ENCODE measurements at places on chromosomes 2 and 18.

- DNase-seq: no peak
These were observed 13.8 kb downstream of the HS1BP3 start for GRCh38 chr2:20637147-20637546.

DNA sequence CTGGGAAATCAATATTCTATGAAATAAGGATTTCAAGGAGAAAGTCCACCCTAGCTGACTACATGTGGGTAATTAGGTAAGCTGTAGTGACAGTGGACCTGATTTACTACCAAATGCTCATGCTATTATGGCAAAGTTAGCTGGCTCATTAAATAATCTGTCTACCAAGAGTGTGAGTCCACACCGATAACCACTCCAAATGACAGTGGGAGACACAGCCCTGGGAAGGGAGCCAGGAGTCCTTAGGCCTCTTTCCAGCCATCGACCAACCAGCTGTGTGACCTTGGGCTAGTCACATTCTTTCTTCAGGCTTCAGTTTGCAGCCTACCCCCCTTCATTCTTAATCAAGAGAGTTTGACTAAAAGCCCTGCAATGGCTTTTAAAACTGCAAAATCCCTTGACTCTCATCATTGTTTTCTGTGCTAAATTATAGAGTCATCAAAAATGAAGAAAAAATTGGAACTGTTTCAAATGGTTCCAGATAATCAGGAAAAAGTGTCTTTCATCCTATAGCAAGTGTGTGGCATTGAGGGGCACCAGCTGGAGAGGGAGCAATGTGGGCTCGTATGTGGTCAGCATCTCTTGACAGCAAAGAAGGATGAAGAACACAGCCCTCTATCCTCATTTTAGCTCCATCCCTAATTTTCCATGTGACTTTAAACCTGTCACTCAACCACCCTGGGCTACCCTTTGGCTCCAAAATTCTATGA lies 45.6 kb upstream of the SLC14A2 start:
- no peak for DNase-seq

DNA sequence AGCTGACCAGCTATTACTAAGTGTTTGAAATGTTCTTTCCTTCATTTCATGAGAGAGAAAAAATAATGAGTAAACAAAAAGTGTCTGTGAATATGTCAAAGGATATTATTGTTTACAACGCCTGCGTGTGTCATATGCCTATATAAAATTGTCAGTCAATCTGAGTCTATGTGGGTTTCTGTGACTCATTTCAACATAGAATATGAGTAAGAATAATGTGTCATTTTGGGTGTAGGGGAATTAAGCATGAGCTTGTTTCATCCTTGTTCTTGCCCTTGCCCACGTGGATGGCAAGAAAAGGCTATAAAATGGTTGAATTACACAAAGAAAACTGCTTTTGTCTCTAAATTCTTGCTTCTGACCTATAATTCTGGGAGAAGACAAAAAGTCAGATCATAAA lies 466.0 kb downstream of the PTH2R start:
- no peak for DNase-seq

DNA sequence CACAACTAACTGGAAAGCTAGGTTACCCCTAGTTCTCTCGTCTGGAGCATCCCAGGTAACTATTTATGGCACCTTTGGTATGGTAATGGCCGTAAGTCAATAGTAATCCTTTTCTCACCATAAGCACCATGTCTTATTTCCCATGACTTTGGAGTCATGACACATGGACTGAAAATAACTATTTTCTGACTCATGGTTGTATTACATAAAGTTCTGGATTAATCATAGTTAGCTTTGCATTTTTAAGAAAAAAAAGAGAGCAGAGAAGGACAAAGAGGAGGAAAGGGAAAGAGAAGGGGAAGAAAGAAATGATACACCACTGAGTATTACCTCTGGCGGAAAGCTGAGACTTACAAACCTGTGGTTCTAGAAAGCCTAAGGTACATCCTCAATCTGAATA lies 99.3 kb downstream of the BIN1 start:
- DNase-seq: no peak

DNA sequence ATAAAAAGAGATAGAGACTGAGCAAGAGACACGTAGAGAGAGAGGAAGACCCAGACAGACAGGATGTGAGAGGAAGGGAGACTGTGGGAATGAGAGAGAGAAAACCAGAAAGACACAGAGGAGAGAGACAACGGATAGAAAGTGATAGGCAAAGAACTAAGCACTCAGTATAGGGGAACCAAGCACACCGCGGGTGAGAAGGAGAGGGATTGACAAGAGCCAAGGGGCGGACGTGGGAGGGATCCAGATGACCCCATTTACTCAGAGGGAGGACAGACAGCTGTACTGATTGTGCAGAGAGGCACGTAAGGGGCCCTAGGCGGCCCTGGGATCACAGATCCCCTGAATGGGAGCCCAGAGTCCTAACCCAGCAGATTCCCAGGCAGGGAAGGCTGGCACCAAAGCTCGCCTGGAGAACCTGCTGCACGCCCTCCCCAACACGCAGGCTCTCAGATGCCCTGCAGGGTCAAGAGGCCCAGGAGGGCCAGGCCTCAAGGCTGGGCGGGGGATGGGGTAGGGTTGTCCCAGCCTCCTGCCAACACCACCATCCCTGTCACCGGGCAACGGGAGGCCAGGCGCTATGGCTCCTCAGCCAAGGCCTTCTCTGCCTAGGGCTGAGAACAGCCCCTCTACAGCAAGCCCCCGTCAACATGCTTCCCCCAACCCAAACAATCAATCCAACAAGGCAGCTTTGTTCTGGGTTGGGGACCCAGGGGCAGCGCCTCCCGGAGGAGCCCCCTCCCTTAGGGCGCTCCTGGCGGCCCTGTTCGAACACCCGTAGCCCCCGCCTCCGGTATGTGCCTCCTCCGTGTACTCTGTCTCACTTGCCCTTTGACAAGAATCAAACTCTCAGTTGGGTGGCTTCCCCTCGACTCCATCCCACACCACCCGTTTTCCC lies 579 bp downstream of the LOXL3 start:
- DNase-seq: no peak

- DNase-seq: no peak
These were observed 27.5 kb upstream of the FAM124B start for GRCh38 chr2:224429441-224429810.

- no peak for DNase-seq
These were observed 5.9 kb upstream of the USP40 start for GRCh38 chr2:233572468-233572867.

- DNase-seq: no peak
These were observed 81.6 kb downstream of the AOX1 start for GRCh38 chr2:200667413-200667812.

GRCh38 chr18:61844726-61845125 lies 48.1 kb downstream of the RNF152 start:
- DNase-seq: no peak

DNA sequence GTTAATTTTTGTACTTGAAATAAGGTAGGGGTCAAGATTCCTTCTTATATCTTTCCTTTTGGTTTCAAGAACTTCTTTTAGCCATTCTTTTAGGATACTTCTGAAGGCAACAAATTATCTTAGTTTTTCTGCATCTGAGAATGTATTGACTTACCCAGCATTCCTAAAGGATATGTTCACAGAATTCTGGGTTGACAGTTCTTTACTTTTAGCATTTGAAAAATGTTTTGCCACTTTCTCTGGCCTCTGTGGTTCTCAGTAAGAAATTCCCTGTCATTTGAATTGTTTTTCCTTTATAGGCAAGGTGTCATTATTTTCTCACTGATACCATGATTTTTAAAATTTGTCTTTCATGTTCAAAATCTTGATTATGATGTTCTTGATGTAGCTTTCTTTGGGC lies 162.4 kb downstream of the GALNT1 start:
- no peak for DNase-seq

DNA sequence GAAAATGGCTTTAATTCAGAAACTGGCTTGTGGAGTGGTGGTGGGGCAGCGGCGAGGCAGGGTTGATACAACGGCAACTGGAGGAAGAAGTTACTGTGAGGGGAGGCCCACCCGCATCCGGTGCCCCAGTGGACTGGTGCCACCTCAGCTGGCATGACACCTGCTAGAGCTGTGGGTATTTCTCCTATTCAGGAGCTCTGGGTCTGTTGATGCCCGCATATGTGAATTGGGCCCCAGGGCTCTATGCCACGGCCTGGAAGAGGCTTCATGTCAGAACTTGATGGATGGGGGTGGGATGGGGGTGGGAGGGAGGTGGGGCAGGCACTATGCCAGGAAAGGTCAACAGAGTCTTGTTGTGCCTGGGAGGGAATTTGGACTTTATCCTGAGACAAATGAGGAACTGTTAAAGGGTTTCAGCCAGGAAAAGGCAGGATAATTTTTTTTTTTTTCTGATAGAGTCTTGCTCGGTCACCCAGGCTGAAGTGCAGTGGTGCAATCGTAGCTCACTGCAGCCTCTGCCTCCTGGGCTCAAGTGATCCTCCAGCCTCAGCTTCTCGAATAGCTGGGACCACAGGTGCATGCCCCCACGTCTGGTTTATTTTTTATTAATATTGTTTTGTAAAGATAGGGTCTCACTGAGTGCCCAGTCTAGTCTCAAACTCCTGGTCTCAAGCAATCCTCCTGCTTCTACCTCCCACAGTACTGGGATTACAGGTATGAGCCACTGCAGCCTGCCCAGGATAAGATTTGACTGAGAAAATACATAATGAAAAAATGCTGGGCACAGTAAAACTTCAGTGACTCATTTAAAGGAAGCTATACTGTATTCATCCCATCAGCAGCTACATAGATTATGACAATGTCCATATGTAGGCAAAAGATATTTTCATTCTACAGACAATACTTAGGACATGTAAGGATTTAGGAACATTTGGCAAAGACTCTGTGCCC lies 52.6 kb downstream of the SH2D6 start:
- no peak for DNase-seq

DNA sequence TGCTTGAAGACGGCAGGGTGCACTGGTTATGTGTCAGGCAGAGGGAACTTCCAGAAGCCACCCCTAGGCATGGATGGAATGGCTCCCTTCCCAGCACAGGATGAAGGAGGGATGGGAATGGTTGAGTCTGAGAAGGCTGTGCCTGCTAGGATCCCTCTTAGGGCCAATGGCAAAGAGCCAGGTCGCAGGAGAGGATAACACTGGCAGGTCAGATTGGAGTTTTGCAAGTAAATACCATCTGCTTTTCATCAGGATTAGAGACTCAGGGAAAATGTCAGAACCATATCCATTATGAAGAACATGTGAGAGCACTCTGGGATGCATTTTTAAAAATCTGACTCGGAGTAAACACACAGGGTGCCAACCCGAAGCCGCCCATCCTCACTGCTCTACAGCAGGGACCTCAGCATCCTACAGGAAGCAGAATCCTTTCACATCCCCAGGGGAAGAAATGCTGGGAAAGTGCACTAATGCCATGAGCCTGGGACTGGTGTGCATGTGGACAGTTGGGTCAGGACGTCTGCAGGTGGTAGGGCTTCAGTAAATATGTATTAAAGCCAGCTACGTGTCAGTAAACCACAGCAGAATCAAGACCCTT lies 139.9 kb downstream of the MYT1L start:
- DNase-seq: no peak

DNA sequence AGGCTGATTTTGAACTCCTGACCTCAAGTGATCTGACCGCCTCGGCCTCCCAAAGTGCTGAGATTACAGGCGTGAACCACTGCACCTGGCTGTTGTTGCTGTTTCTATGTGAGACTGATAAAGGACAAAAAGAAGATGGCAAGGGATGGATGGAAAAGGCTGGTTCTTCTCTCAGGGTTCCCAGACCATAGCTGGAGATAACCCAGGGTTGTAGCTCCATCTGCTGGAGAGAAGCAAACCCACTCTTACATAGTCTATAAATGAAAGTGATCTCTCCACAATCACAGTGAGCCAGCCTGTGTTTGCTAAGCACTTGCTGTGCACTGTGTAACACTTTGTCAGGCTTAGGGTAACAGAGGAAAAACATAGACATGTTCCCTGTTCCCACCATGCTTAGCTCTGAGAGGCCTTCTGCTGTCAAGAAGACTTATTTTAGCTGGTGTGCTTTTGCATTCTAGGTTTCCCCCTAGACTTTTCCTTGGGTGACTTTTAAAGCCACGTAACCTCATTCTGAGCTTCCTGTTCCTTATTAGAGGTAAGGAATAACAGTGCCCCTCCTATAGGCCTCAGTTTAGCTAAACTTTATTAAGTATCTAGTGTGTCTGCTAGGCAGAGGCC lies 49.7 kb downstream of the LIMS1 start:
- peak; percentile 79 for DNase-seq

DNA sequence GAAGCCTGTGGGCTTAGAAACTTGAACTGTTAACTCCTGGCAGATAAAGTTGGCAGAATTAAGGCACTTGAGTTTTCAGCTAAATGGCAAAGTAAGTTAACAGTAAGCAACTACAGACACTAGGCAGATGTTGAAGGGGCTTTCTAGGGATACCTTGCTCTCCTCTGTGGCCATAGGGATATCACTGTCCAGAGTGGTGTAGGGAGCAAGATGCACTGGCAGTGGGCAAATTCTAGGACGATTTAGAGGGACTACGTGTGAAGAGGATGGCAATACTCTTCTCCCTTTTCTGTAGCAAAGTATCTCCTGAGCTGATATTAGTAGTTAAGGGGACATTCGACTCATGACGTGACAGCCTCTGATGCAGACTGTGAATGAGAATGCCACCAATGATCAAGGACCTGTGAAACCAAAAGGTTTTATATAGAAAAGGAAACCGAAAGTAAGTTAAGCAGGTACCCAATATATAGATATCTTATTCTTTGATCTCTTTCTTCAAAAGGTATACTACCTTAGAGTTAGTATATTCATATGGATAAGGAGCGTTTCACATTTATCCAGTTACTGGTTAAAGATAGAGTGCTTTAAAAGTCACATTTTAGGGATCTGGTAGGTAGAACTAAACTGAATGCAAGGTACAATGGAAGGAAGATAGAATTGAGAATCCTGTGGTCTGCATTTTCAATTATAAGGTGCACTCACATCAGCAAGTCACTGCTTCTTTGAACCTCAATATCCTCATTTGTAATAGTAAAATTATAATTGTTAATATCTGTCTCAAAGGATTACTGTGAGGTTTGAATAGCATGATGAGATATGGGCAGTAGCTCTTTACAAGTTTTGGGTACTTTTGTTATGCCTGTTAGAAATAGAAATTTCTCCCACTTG lies 106.4 kb downstream of the KCNH7 start:
- no peak for DNase-seq

GRCh38 chr2:85394976-85395375 lies 15.2 kb downstream of the CAPG start:
- DNase-seq: no peak

DNA sequence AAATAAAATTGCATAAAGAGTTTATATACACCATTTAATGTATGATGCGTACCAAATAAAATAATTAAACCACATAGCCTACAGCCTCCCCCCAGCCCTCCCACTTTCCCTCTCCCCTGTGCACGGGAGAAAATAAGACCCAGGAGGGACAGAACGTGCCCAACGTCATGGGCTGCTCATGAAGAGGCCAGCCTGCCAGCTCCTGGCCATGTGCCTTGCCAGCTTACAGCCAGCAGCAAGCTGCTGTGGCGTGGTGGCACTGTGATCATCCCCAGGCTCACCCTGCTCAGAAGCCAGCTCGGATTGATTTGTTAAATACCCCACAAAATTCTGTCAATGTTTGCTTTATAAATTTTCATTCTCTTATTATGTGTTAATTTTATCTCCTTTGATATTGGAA lies 7.6 kb downstream of the GPR148 start:
- DNase-seq: no peak
